WERI-Rb-1 (cell line): ENCODE measurements at places on chromosomes 1 and 21.

DNA sequence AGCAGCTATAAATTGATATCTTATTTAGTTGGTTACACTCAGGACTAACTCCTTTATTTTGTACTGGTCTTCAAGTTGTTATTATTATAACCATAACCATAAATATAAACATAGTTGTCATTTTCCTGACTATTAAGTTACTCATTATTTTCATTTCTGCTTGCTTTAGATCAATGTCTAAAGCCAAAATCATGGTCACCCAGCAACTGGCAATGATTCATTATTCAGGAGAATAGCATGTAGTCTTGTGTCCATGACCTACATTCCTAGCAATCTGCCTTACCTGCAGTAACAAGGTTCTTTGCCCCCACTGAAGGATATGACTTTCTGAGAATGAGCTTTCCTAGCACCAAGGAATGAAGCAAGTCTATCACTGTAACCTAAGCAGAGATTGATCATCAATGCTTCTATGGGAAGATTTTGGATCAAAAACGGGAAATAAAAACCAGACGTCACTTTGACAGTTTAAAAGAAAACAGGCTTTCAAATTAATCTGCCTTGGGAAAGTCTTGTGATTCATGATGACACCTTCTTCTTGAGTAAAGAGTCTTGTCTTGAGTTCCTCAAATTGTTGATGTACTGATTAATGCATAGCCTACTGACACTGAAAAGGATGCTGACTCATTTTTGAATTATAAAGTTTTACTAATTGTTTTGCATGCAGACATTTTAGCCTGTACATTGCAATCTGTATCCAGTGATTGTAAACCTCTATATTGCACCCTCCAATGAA, 203.3 kb upstream of the IVNS1ABP start:
- no peak for DNase-seq

DNA sequence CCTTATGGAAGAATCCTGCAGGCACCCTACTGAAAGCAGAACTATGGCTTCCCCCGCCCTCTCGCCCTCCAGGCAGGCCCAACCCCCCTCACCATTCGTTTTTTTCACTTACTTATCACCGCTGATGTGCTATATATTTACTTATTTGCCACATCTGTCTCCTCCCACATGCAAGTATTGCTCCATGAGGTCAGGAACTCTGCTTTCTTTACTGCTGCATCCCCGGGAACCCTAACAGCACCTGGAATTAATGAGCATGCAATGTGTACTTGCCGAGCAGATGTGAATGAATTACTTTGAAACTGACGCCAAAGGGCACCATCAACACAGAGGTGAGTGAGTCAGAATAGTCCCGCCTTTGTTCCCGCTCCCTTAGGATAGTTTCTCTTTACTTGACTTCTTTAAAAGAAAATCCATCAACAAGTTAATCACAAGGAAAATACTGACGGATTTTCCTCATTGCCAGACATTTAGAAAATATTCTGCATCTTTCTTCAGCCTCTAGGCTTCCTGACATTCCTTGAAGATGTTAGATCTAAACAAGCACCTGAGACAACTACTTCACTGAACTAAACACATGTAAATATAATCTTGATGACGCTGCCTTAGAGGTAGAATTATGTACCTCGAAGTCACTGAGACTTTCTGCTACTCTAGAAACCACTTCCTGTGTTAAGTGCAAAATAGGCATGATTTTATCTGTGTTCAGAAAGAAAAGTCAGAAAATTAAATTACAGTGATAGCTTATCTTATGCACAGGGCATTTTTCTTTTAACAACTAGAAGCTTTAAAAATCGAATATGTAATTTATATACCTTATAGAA, 17.5 kb upstream of the RAB4A start:
- no peak for DNase-seq

- no peak for DNase-seq
Observed at GRCh38 chr1:178218550-178218949, 124.6 kb downstream of the RASAL2 start.

- no peak for DNase-seq
Observed at GRCh38 chr21:46129846-46130651, 25.3 kb downstream of the FTCD start.

- DNase-seq: no peak
Observed at GRCh38 chr1:93820554-93821422, 58.2 kb downstream of the DNTTIP2 start.

GRCh38 chr21:38499296-38499695, 1.0 kb upstream of the ERG start:
- DNase-seq: no peak

- DNase-seq: no peak
Observed at GRCh38 chr1:225642177-225642576, 10.7 kb downstream of the ENAH start.

GRCh38 chr1:51973587-51974474, 16.7 kb downstream of the RAB3B start:
- DNase-seq: no peak

- no peak for DNase-seq
Observed at GRCh38 chr1:8249838-8250237, 68.1 kb upstream of the SLC45A1 start.

DNA sequence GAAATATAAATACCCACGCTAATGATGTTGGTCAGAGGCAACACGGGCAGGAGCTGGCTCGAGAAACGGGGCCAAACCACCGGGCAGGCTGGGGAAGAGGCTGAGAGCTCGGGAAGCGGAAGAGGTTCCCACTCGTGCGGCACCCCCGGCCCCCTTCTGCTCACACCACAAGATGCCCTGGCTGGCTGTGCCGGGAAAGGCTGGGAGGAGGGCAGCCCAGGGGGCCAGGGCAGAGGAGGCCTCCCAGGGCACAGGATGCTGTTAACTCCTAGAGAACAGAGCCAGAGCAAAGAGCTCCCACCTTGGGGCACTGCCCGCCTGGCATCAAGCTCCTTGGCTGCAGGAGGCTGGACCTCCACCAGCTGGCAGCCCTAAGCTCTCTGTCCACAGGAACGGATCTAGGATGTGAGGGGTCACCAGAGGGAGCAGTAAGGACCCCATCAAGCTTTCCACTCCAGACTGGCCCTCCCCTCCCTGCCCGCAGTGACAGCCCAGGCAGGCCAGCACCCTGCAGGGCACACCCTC, 44.8 kb downstream of the CASZ1 start:
- no peak for DNase-seq
